H4 (cell line): ENCODE measurements at places on chromosomes 1 and 21.

- no peak for DNase-seq
Measured at GRCh38 chr1:77279929-77280328, 1.9 kb upstream of the AK5 start.

- no peak for DNase-seq
Measured at GRCh38 chr21:36111238-36111637, 23.6 kb upstream of the CBR3 start.

- no peak for DNase-seq
Measured at GRCh38 chr1:92443893-92444292, 42.8 kb downstream of the GFI1 start.

- peak; percentile 91 for DNase-seq
Measured at GRCh38 chr1:59375321-59376220, 78.7 kb downstream of the FGGY start.

DNA sequence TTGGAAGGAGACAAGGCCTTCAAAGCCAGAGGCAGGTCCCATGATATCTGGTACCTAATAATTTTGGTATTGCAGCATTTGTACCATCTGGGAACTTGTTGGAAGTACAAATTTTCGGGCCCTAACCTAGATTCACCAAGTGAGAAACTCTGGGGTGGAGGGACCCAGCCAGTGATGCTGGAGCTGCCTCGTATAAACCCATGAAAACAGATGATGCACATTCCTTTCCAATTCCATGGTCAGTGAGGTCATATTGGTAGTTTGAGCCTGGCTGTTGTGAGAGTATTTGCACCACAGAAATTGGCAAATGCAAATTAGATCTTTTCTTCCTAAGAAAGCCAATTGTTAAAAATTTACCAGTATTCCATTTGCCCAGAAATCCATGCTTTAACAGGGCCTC is 269.6 kb upstream of the PLXNA2 start:
- DNase-seq, result no peak

DNA sequence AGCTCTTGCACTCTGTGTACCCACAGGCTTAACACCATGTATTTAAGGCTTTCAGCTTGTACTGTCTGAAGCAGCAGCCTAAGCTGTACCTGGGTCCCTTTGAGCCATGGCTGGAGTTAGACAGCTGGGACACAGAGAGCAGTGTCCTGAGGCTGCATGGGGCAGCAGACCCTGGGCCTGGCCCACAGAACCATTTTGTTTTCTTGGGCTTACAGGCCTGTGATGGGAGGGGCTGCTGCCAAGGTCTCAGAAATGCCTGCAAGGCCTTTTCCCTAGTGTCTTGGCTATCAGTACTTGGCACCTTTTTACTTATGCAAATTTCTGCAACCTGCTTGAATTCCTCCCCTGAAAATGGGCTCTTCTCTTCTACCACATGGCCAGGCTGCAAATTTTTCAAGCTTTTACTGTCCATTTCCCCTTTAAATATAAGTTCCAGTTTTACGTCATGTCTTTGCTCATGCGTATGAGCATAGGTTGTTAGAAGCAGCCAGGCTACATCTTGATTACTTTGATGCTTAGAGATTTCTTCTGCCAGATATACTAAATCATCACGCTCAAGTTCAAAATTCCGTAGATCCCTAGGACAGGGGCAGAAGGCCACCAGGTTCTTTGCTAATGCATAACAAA is 143.9 kb downstream of the CLEC20A start:
- no peak for DNase-seq

DNA sequence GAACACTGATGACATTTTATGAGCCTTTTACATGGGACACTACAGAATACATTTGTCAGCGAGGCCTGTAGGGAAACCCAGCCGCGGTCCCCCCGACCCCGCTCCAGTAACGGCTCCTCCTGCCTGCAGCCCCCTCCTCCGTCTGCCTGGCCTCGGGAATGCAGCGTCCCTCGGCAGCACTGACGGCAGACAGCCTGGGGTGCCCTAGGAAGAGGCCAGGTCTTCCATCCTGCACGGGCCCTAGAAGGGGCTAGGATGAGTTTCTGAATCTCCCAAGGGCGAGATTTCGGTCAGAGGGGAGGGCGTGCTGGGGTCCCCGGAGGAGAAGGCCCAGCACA is 8.4 kb downstream of the SAMD11 start:
- DNase-seq, result no peak

- DNase-seq, result no peak
Measured at GRCh38 chr21:34113842-34114241, 40.5 kb downstream of the MRPS6 start.
